ENCODE measurements at places on chromosomes 4 and X.

- no peak for DNase-seq
Measured at GRCh38 chr4:178264001-178264400, 821.8 kb upstream of the AGA start.

DNA sequence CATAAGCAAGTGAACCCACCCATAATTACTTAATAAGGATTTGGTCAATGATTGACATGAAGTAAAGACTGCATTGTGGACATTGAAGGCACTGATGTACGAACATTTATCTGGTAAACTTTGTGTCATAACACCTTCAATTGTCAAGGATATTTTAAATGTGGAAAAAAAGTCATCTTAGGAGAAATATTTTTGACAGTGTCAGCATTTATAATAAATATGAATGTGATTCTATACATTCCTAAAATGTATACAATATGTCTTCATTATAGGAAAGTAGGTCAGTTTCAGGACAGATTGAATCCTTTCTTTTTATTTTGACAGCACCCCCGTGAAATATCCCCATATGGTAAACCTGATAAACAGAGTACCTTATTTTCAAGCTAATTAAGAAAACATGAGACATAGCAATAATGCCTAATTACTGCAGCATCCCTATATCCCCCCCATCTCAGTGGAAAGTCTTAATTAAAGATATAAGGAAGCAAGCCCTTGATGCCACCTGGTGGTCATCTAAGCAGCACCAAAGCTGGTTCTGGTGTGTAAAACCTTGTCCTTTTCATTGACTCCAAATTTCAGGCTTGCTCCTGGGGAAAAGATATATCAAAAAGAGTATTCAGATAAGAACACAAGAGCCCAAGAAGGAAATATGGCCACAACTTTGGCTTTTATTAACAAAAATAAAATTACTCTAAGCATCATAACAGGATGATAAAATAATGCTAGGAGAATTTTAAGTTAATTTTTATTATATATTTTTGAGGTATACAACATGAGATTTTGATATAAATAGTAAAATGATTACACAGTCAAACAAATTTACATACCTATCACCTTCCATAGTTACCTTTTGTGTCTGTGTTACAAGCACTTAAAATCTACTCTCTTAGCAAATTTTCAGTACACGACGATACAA is 379.7 kb downstream of the TLL1 start:
- DNase-seq = no peak

DNA sequence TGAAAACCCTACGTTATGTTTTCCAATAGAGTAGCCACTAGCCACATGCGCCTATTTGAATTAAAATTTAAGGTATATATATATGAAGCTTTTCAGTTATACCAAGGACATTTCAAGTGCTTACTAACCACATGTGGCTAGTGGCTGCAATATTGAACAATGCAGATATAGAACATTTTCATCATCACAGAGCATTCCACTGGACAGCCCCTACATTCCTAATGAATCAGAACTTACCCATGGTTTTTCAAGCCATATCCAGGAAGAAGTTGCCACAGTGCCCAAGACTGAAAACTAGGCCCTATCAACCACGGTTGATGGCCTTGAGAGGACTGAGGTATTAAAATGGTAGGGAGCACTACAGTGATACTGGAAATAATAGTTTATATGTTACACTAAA is 29.7 kb downstream of the NEK1 start:
- no peak for DNase-seq

- no peak for DNase-seq
Measured at GRCh38 chr4:25863347-25863784, 578 bp upstream of the SEL1L3 start.

GRCh38 chr4:185847352-185848097 is 35.5 kb upstream of the SORBS2 start:
- no peak for DNase-seq

DNA sequence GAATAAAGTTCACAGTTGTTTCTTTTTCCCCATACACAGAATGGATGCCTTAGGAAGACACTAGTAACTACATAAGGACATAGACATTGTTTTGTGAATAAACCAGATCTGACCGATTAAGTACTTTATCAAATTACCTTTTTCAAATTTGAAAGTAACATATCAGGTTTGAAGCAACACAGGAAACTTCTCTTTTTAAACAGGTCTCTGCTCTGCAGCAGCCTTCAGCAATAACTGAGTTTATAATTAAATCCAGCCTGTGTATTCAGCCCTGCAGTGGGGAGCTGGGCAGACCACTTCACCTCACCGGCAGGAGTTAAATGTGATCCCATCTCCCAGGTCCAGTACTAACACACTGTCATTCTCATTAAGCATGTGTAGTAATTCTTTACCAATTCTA is 68.3 kb upstream of the ATOH1 start:
- DNase-seq = no peak

DNA sequence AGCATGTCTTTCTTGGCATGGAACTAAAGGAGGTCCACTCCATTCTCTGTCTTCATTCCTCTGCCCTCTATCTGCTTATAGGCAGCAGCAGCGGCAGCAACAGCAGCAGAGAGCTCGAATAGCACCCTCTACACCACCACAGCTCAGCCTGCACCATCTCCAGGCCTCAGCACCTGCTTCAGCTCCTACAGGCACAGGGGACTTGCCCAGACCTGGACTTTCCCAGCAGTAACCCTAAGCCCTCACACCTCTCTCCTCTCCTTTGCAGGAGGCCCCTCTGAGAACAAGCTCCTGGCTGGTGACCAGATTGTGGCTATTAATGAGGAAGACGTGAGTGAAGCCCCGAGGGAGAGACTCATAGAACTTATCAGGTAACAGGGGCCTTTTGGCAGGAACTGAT is 80.7 kb downstream of the FRMPD3 start:
- DNase-seq = no peak

- no peak for DNase-seq
Measured at GRCh38 chr4:8666581-8666980, 74.0 kb downstream of the CPZ start.

- no peak for DNase-seq
Measured at GRCh38 chrX:17922303-17922702, 61.2 kb upstream of the RAI2 start.

DNA sequence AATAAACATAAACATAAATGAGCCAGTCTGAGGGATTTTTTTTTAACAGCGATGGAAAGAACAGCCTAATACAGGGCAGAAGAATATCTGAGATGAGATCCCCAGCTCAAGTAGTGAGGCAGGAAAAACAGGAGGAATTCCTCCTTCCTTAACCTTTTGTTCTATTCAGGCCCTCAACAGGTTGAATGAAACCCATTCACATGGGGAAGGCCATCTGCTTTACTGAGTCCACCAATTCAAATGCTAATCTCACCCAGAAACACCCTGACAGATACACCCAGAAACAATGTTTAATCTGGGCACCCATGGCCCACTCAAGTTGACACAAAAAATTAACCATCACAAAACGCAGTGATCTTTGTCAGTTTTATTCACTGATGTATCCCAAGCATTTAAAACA is 45.5 kb downstream of the SMIM31 start:
- DNase-seq = no peak

DNA sequence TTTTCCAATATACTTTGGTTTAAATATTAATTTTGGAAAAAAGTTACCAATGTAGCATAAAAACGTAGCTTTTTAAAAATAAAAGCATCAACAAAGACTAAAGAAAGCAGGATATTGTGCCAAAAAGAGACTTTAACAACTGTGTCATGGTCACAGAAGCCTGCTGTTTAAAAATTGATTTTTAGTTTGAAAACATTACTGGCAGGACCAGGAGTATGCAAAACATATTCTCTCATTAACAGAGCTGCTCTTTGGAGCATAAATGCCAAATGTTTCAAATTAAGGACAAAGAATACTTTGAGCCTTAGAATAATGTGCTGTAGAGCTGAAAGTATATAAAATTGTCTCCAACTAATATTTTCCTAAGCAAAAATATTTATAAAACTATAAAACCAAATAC is 279.0 kb downstream of the ARAP2 start:
- DNase-seq = no peak

DNA sequence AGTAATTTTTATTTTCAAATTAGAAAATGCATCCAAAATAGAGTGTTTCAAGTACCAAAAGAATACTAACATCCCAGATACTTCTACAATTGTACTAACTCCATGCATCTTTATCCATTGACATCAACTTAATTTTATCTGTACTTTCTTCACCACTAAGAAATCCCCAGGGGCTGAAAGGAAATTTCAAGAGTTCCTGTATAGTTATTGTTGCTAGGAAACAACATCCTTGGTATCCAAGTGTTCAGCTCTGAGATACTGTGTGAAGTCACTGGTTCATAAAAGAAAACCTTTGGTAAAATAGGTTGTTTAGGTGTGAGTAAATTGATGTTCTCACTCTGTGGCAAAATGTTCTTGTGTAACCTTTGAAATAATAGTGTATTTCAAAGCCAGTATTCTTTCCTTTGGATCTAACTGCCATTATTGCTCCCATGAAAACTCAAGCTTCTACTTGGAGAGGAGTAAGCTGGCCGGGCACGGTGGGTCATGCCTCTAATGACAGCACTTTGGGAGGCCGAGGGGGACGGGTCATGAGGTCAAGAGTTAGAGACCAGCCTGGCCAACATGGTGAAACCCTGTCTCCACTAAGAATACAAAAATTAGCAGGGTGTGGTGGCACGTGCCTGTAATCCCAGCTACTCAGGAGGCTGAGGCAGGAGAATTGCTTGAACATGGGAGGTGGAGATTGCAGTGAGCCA is 72.9 kb downstream of the COMMD8 start:
- DNase-seq = no peak

GRCh38 chr4:20015636-20016224 is 236.0 kb upstream of the SLIT2 start:
- DNase-seq = no peak

DNA sequence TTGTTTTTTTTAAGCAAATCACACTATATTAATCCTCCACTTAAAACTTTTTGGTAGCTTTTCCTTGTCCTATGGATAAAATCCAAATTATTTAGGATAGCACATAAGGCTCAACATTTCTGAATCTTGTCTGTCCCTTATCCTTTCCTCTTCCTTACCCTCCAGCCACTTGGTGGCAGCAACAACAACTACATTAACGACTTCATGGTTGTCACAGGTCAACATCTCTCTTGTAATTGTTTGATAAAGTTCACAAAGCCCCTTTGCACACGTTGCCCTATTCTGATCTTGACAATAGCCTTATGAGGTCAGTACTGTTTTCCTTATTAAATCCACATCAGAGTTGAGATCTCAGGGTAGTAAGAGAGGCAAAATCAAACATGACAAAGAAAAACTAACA is 269.0 kb upstream of the PABPC4L start:
- no peak for DNase-seq

GRCh38 chr4:162497564-162498167 is 333.9 kb upstream of the FSTL5 start:
- peak; percentile 27 for DNase-seq

DNA sequence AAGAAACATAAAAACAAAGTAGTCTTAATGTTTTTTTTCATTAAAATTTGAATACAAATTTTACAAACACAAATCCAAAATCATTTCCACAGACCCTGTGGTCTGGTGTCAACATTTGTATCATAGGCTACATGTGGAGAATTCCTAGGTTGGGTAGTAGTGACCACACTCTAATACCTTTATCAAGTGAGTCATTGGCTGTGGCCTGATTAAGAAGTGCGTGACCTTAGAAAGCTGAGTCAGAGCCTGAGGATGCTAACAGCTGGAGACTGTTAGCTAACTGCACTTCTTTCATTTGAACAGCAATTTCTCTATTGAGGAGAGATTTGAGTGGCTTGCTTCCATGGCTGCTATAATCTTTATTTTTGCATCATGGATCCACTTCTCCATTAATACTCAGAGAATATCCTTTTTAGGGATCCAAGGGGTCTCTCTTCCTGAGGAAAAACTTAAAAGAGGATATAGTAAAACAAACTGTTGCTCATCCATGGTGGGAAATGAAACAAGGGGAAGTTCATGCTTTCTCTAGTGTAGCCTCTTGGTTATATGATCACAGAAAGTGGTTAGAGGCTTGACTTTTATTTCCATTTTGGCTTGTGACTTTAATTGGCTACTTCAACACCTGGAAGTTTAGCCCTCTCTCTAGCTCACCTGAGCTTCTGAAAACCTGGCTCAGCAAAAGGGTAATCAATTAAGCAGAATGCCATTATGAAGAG is 335.8 kb downstream of the PABPC4L start:
- no peak for DNase-seq

- DNase-seq = no peak
Measured at GRCh38 chrX:906586-906985, 276.0 kb downstream of the SHOX start.

DNA sequence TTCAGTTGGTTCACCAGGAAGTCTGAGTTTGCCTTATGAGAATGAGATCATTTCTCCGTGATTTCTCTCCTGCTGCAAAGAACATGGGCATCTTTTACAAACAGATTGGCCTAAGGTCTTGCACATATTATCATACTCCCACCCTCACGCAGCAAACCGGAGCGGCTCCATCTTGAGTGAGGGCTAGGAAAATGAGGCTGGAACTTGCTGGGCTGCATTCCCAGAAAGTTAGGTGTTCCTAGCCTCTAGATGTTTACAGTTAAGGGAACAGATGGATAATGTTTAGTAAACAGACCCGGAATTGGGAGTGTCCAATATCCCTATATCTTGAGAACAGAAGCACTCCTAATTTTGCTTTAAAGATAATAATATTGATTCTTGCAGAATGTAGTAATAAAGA is 247.9 kb upstream of the VCX3A start:
- DNase-seq = no peak

DNA sequence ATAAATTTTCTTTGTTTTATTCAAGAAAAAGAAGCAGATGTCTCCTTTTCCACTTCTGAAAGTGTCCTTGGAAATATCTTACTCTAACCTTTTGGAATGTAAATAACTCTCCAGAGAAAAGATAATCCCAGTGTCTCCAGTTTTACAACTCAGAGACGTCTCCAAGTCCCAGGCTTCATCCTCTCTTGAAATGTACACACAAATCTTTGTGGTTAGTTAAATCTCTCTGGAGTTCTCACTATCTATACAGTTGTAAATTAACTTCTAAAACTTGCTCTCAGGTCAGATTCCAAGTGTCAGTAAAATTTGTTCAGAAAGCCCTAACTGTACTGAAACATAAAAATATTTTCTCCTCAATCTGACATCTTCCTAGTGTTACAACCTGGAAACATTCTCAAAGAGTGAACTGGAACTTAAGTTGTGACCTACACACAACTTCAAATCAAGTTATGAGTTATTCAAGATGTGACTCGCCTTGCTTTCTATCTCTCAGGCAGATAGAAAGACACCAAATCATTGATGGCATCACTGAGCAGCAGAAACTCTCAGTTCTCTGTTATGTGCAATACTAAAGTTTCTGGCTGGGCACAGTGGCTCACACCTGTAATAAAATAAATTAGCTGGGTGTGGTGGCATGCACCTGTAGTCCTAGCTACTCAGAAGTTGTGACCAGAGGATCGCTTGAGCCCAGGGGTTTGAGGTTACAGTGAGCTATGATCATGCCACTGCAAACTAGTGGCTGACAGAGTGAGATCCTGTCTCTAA is 284.2 kb downstream of the RCHY1 start:
- peak; percentile 7 for DNase-seq

GRCh38 chr4:158827543-158827981 is 58.7 kb downstream of the FNIP2 start:
- DNase-seq = no peak

GRCh38 chr4:188021548-188022249 is 26.1 kb downstream of the ZFP42 start:
- DNase-seq = no peak

- DNase-seq = no peak
Measured at GRCh38 chr4:186727977-186728519, 4.4 kb upstream of the FAT1 start.

GRCh38 chrX:2748815-2749188 is 3.0 kb upstream of the XG start:
- no peak for DNase-seq

- no peak for DNase-seq
Measured at GRCh38 chr4:2041239-2042130, 17.6 kb upstream of the NAT8L start.

- DNase-seq = no peak
Measured at GRCh38 chr4:153521478-153521877, 55.3 kb downstream of the TMEM131L start.

Measured in left renal pelvis (tissue), 4 donors.